ENCODE measurements at places on chromosomes 2 and 18.

GRCh38 chr2:149808556-149808955 lies 221.0 kb upstream of the MMADHC start:
- DNase-seq = no peak

- DNase-seq = no peak
These were observed 264.1 kb upstream of the THUMPD2 start for GRCh38 chr2:40043191-40043590.

- no peak for DNase-seq
These were observed 263.1 kb downstream of the ARHGAP15 start for GRCh38 chr2:143392358-143392757.

DNA sequence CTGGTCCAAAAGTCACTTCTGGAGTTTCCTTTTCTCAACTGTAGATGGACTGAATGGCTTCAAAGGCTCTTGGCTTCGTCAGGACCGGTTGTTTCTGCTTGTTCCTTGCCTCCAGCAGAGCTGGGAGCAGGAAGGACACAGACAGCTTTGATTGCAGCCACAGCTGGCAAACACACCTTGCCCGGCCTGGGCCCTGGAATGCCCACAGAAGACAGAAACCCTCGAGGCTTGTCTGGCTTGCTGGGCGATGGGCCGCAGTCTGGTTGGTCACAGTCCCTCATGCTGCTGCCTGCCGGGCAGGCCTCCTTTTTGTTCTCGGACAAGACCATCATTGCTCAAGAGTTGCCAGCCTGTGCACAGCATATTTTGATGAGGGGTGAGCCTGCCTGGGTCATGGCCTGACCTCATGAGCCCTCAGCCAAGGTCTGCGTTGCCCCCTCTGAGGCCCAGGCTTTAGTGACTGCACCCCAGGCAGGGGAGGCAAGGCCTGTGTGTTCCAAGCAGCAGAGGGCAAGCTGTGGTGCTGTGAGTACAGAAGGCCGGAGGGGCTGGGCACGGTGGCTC lies 37.8 kb downstream of the ATP6V1C2 start:
- peak; percentile 68 for DNase-seq

GRCh38 chr2:237256887-237257286 lies 157.1 kb downstream of the COL6A3 start:
- no peak for DNase-seq

GRCh38 chr2:219783359-219783975 lies 156.0 kb downstream of the SLC4A3 start:
- no peak for DNase-seq

- no peak for DNase-seq
These were observed 18.3 kb upstream of the MAP4K4 start for GRCh38 chr2:101679037-101679726.

GRCh38 chr18:9094307-9095226 lies 7.9 kb upstream of the NDUFV2 start:
- DNase-seq = no peak

GRCh38 chr18:49648326-49648725 lies 86.5 kb downstream of the LIPG start:
- no peak for DNase-seq

DNA sequence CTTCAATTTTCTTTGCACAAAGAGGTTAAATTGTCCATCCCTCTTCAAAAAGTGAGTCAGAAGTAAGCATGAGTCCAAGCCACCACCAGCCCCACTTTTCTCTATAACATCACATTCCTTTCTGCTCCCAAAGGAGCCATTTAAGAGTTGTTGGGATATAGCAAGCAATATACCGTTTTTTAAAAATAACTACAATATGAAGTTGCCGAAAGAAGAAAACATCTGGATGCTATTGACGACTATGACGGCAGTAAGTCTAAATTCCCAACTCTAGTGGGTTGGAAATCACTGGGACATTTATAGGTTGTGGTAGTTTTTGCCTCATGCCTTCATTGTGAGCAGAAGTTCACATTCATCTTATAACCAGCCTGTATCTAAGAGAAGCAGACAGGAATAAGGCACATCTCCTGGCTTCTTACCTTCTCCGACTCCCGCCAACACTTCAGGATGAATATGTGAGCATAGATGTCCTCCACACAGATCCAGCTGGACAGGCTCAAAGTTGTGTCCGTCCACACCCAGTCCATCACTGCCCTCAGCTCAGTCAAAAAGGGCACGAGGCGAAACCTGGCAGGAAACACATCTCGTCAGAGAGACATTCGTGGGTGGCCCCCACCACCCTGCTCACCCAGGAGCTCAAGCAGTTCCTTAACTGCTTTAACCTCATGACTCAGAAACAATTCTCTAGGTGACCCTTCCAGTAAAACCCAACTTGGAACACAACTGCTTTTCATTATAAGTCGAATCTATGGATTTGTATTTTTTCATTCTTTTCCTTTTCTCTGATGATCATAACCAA lies 163.6 kb downstream of the NAPG start:
- no peak for DNase-seq

DNA sequence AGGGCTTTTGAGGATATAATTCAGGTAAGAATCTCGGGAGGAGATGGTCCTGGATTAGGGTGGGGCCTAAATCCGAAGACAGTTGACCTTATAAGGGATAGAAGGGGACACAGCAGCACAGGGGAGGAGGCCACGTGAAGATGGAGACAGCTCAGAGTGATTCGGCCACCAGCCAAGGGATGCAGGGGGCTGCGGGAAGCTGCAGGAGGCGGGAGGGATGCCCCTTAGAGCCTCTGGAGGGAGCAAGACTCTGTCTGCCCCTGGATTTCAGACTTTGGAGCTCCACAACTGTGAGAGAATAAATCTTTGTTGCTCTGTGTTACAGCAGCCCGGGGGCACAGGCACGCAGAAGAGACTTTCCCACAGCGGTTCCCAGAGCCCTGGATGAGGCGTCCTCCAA lies 143.7 kb downstream of the ASB1 start:
- no peak for DNase-seq

Data from aorta (tissue), 5 donors.